ENCODE measurements at places on chromosomes 6 and 20.

DNA sequence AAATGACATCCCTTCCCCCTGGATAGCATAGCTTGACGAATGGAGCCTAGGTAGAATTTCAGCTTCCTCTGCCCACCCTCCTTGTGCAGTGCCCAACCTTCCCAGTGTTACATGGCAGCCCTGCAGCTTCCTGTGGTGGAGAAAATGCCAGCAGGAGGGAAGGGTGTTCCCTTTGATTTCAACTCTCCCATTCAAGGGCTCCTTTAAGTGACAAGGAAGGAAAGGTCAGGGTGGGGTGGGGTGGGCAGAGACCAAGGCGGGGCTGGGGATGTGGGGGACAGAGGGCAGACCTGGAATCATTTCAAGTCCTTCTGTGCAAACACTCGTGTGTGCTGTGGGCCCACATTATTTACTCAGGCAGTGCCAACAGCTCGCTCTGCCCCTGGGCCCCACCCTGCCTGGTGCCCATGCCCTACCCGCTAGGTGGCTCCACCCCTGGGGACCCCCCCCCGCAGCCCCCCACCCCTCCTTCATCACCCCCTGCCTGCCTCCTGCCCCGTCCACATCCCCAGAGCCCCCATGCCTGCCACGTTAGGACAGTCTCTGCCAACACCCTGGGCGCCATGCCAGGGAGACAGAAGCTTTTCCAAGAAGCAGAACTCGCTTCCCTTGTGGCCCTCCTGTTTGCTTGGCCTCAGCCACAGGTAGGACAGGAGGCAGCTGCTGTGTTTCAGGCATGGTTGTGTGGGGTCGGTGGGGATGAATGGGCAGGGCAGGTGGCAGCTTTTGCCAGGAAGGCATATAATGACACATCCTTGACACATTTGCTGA, 9.4 kb downstream of the SPDEF start:
- DNase-seq, result no peak

- no peak for DNase-seq
These were observed 1.1 kb upstream of the AFDN start for GRCh38 chr6:167825332-167826229.

DNA sequence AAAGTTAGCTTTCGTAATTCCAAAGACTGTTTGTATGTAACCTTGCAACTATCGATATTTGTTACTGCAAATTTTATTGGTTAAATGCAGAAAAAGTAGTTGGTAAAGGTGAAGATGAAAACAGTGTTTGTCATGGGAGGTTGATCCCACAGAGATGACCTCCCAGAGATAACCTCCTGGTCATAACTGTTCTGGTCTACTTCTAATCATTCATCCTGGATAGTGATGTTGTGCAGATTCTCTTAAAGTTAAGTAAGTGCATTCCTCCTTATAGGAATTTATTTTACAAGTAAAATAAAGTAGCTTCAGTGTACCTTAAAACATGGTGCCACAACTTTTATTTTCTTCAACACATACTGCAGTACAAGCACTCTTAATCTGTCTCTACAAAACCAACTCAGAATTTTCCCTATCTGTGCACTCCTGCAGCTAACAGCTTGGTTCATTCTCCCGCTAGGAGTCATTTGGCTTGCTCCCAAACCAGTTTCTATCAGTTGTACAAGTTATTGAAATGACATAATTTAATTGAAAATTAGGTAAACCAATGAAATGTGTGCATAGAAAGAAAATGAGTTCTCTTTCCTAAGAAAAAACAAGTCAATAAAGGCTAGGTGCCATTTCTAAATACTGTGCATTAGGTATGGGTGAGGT, 19.2 kb downstream of the METTL24 start:
- DNase-seq, result no peak

DNA sequence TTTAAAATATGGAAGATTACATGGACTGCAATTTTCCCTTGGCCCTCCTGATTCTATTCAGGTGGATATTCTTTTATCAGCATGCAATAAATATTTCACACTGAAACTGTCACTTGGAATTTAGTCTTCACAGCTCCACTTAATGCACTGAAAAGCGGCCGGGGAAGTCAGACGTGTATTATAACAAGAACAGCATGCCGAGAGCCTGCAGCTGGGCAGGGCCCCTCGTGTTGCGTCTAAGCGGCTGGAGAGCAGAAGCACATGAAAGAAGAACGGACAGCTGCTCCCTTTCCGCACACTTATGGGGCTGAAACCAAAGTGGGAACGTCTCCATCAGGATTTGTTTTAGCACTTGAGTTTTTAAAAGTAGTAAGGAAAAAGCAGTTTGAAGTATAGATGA, 57.2 kb downstream of the LYRM4 start:
- no peak for DNase-seq

- no peak for DNase-seq
These were observed 106.3 kb downstream of the ADTRP start for GRCh38 chr6:11672256-11672655.

GRCh38 chr20:43444107-43444506, 13.6 kb upstream of the SRSF6 start:
- DNase-seq, result no peak

DNA sequence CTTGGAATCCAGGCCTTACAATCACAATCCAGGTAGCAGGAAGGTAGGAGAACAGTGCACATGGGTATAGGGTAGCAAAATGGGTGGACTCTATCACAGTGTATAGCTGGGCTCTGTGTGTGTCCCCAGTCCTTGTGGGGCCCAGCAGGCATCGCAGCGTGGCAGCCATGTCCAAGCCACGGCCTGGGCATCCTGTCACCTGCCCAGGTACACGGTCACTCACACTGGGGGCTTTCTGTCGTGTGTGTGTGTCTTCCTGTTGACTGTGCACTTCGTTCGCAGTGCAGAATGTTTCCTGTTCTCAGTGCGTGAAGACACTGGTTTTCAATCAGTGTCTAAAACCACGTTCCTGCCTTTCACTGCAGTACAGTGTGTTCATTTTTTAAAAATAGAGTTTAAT, 523.2 kb upstream of the JARID2 start:
- DNase-seq, result no peak

DNA sequence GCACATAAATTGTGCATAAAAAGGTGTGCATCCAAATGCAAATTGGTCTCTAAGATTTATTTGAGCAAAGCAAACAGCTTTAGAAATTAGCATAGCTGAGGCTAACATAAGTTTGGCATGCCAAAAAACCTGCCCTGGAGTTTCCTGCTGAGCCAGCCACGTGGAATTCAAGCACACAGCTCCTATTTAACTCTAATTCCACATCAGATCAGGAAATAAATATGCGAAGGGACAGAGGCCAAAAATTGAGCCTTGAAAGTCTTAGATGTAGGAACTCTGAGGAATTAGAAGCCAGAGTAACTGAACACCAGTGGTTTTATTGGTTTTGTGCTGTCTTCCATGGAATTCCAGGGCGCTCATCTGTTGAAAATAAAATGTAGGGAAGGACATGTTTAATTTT, 19.6 kb downstream of the SOBP start:
- DNase-seq, result no peak

DNA sequence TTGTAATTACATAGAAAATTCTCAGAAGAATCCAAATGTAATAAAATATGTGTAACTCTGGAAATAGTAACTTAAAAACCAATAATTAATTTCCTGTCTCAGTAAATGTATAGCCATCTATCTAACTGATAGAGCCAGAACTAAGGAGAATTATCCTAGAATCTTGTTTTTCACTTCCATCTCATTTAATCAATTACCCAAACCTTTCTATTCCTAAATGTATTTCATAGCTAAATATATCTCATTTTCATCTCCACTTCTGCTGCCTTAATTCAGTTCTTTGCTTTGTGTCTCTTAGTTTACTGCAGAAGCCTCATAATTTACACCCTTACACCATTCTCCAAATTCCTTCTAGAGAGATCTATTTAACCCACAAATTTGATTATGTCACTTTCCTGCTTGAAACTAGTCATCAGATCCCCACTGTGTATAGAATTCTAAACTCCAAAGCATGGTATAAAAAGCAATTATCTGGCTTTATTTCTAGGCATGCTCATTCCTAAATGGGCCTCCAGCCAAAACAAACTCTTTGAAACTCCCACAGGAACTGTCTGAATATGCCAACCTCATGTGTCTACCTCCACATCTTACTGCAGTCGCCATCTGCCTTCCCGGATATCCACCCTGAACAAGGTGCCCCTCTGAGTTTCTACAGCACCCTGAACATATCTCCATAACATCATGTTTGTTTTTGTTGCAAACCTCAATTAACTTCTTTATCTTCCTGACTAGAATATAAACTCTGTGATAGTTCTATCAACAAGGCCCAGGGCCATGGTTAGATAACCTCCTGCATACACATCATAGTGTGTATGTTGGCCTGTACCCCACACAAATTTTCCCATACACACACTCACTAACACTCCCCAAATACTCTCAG, 70.5 kb upstream of the ADTRP start:
- DNase-seq, result no peak

DNA sequence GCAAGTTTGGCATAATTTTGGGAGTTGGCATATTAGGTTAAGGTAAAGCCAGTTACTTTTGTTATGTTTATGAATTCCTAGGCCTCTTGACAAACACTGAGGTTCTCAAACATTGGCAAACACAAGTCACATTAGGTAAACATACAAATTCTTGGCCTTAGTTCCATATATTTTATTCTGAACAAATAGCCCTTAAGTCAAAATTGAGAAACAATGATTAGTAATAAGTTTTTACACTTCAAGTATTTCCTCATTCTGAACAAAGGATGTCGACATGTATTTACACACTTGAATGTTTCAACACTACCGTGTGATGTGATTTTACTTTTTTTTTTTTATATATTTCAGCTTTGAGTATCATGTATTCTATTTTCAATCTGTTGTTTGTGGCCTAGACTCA, 3.8 kb upstream of the ECHDC1 start:
- no peak for DNase-seq

GRCh38 chr6:107819964-107820337, 4.2 kb downstream of the SCML4 start:
- no peak for DNase-seq

GRCh38 chr20:13610184-13610583, 28.5 kb downstream of the TASP1 start:
- DNase-seq, result no peak

GRCh38 chr6:106739387-106739786, 110.0 kb downstream of the QRSL1 start:
- DNase-seq, result no peak

DNA sequence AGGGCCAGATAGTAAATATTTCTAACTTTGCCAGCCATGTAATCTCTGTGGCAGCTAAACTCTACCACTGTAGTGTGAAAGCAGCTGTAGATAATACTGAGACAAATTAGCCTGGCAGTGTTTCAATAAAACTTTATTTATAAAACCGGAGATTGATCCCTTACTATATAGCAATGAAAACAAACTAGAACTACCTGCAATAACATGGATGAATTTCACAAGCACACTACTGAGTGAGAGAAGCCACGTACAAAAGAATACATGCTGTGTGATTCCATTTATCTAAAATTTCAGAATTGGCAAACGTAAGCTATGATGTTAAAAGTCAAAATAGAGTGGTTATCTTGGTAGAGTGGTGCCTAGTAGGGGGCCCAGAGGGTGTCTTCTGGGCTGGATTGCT, 198.7 kb upstream of the SGK1 start:
- DNase-seq, result no peak

DNA sequence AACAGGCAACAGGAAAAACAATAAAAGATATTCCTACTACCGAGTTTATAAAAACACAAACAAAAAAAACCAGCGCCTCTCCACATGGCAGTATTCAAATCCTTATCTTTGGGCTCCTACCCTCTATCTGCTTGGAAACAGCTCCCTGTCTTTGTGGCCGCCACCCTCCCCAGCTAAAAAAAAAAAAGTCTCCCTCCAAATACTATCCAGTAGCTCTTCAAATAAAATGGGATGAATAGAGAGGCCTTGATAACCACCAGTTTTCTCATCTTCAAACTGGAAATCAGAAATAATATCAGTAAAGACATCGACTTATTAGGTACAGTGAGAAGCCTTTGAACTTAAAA, 96.2 kb downstream of the PSMG4 start:
- DNase-seq, result no peak

DNA sequence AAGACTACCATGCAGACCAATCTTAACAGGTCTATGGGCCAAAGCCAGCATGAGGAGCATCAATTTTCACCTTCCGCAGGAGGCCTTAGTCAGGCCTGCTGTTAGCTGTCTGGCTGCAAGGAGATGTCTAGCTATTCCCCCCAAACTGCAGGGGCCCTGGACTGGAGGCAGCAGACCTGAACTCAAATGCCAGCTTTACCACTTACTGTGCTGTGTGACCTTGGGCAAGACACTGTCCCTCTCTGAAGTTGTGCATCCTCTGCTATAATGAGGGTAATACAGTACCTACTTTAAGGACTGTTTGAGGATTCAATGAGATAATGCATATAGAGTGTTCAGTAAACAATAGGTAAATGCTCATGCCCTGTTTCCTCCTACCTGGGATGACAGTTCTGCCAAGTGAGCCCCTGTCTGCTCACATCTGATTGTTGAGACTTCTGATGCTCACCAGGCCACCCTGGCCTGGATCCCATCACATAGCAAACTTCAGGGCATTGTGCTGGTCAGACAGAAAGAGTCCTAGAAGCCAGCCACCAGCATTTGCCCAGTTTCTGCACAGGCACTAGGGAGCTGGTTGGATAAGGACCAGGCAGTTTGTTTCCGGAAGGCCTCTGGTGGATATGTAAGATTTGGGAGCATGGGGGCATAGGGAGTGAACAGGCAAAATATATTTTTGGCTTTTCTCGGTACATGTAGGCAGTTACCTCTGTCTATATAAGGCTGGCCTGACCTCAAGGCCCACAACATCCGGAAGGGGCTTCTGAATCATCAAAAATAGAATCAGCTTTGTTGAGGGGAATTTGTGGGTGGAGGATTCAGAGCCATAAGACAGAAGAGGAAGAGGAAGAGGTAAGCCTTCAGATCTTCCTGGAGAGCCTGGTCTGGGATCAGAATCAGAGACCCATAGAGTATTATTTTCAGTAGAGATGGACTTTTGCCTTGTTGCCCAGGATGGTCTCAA, 2.3 kb upstream of the OCSTAMP start:
- peak; percentile 34 for DNase-seq

GRCh38 chr6:12504325-12504966, 212.1 kb upstream of the PHACTR1 start:
- DNase-seq, result peak; percentile 10

DNA sequence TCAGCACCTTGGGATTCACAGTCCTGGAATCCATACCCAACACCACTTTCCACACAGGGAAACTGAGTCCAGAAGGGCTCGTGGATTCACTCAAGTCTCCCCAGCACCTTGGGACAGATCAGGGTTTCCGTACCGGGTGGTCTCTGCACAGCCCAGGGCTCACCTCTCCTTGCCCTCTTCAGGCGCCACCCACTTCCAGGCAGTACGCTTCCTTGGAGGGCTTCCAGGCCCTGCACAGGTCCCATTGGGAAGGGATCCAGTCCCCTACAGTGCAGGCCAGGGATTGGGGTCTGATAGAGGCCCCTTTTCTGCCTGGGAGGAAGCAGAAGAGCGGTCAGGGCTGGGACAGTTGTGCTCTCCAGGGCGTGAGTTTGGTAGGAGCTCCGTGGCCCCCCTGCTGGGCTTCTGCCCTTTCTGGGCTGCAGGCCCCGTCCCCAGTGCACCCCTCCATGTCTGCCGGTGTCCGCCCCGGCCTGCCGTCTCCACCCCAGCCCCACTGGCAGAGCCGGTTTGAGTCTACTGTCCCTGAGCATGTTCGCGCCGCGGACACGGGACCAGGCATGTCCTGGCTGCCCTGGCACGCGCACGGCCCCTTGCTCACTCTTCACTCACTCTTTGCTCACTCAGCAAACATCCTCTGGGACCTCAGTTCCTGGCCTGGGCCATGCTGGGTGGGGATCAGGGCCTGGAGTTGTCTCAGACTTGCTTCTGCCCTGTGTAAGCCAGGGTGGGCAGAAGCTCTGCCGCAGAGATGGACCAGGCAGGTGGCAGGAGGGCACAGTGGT, 12.6 kb downstream of the SRC start:
- no peak for DNase-seq
